ENCODE measurements at places on chromosomes 2 and 18. TPM values are rescaled to one million over a fixed set of nuclear protein-coding genes. Genes with fewer than 3 reads are reported as not detected.

Gene TMEM237
- 14.3 TPM for total RNA-seq

DNA sequence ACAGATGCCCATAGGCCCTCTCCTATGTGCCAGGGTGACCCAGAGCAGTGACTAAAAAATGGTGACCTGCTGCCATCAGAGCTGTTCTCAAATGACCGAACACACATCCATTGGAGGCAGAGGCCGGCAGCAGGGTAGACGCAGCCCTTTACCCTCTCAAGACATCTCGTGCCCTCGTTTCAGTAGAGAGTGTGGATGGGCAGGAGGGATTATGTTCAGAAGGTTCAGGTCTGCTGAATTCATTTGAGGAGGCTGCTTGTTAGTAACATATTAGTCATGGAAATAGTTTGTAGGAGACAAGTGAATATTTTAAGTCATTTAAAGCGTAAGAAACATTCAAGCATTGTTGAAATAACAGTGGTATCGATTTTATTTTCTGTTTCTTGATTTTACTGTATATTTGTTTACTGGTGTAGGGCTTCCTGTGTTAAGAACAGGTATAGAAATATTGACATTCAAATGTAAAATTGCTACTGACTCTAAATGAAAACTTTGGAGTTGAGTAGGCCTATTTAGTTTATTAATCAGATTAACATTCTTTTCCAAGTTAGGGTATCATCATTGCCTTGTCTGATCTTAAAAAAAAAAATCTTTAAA lies 82.6 kb downstream of the ZNF532 start:
- DNase-seq, result no peak

DNA sequence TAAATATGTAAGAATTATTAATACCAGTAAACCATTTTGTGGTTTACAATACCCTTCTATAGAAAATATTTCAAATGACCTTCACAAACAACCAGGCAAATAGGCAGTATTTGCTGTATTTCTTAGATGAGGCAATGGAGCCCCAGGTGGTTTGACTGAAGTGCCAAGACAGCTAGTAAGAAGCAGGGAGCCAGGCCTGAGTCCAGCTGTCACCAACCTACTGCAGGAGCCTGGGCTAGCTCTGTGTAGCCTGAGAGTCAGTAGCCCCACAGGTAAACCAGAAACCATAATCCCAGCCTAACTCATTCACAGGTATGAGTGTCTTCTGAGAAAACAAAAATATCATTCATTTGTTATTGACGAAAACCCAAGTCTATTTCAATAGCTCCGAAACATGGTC lies 45.6 kb downstream of the TRIB2 start:
- DNase-seq, result no peak

GRCh38 chr2:172137943-172138342 lies 35.2 kb upstream of the DLX2 start:
- no peak for DNase-seq

DNA sequence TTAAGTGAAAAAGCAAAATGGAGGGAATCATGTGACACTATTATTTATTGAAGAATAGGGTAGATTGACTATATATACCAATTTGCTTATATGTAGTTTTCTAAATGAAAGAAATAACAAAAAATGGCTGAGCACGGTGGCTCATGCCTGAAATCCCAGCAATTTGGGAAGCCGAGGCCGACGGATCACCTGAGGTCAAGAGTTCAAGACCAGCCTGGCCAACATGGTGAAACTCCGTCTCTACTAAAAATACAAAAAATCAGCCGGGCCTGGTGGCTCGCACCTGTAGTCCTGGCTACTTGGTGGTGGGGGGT lies 59.3 kb upstream of the MYCN start:
- DNase-seq, result no peak

Gene CXXC1
- total RNA-seq, result 88.0 TPM

Gene CDCA7
- 91.7 TPM for total RNA-seq

DNA sequence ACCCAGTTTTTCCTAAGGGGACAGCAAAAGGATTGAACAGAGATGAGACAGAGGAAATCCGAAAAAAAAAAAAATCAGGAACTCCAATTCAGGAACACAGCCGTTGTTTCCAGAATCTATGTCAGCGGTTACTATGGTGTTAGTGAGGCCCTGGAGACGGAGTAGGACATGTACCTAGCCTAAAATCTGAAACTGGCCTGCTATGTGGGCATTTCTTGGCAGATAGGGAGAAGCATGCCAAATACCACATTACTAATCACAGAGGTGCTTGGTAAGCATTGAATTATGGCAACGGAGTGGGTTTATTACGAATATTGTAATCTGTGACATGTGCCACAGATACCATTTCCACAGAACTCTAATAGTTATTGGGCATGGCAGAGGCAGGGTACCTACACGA lies 530.6 kb downstream of the CCDC85A start:
- DNase-seq, result no peak

- no peak for DNase-seq
Observed at GRCh38 chr2:133312038-133312729, 256.1 kb downstream of the NCKAP5 start.

Gene SERPINB3
- total RNA-seq, result not detected

GRCh38 chr2:142286618-142287017 lies 155.8 kb upstream of the LRP1B start:
- no peak for DNase-seq

DNA sequence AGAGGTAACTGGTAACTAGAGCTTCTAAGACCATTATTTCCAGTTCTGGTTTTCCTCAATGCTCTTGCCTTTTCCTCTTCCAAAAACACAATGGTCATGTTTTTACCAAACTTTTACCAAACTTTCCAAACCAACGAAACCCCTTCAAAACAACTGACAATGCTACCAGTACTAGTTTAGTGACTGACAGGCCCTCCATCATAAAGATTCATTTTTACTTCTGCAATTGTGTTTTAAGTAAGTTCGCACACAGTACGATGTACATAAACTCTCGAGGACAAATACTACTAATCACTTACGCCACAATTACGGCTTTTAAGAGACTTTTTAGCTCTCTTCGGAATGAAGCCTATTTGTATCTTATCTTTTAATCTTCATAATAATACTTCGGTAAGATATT lies 900 bp downstream of the C18orf32 start:
- DNase-seq, result no peak

Gene AOX1
- total RNA-seq, result 0.69 TPM

- DNase-seq, result no peak
Observed at GRCh38 chr2:177547772-177548171, 155.2 kb downstream of the AGPS start.

Gene NTSR2
- total RNA-seq, result not detected

DNA sequence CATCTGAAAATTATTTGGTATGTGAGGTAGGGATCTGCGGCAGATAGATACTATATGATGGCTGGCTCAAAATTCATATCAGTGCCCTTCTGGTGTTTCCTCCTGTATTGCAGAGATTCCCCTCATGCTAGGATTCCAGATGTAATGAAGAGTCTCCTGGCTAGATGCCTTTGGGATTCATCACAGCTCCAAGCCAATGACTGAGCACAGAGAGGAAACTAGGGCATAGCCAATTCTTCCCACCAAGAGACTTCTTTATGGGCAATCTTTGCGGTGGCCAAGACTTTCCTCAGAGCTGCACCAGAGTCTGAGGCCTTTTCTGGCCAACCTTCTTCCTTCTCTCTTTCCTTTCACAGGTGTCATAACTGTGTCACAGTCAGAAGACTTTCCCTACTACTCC lies 25.5 kb upstream of the CIB4 start:
- no peak for DNase-seq

GRCh38 chr2:12852135-12852534 lies 135.4 kb downstream of the TRIB2 start:
- DNase-seq, result no peak

DNA sequence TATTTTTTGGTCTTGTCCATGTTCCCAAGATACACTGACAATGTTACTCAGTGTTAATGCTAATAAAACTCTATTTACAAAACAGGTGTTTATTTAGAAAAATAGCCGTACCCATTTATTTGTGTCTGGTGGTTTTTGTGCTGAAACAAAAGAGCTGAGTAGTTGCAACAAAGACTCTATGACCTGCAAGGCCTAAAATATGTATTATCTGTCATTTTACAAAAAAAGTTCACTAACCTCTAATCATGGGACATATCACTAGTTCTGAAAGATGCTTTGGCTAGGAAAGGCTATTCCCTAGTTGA lies 59.2 kb upstream of the SLC25A52 start:
- DNase-seq, result no peak

GRCh38 chr2:64945973-64946768 lies 43.0 kb upstream of the SLC1A4 start:
- peak; percentile 86 for DNase-seq

DNA sequence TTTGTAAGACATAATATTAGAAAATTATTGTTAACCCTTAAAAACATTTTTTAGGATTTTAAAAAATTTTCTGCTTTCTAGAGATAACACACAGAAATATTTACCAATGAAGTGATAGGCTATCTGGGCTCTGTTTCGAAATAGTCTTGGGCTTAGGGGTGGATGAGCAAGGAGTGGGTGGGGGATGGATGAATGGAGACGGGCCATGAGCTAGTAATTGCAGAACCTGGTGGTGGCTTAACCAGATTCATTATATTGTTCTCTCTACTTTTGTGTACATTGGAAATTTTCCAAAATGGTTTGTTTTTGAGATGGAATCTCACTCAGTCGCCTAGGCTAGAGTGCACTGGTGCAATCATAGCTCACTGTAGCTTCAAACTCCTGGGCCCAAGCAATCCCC lies 89.6 kb downstream of the TCF7L1 start:
- no peak for DNase-seq

Gene MYO7B
- total RNA-seq, result 1.2 TPM

Gene ERBB4
- not detected for total RNA-seq

Gene SLC4A3
- not detected for total RNA-seq

GRCh38 chr2:75047992-75048625 lies 89.7 kb downstream of the POLE4 start:
- DNase-seq, result no peak

DNA sequence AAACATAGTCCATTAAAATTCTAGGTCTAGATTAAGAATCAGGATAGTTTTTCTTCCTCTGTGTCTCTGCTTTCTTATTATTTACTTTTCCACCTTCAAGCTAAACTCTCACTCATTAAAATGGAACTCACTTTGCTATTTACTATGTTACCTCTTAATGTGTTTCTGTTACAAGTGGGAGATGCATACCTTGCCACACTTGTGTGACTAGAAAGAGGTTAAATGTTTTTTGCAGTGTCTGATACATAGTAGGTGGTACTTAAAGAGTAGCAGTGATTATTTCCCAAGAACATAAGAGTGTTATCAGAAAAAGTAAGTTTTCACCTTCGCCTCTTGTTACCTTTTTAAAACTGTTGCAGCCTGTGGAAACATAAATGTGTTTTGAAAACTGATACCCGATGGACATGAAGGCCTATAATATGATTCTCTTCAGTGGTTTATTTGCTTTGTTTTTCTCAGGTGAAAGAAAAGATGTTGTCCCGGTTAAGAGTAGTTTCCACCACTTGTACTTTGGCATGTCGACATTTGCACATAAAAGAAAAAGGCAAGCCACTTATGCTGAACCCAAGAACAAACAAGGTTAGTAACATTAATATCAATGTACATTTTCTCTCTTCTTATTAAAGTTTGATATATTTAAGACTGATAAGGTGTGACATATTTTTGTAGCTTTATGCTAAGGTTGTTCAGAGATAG lies 16.6 kb downstream of the ME2 start:
- DNase-seq, result no peak

GRCh38 chr2:126896471-126896870 lies 2.2 kb upstream of the TEX51 start:
- DNase-seq, result no peak

DNA sequence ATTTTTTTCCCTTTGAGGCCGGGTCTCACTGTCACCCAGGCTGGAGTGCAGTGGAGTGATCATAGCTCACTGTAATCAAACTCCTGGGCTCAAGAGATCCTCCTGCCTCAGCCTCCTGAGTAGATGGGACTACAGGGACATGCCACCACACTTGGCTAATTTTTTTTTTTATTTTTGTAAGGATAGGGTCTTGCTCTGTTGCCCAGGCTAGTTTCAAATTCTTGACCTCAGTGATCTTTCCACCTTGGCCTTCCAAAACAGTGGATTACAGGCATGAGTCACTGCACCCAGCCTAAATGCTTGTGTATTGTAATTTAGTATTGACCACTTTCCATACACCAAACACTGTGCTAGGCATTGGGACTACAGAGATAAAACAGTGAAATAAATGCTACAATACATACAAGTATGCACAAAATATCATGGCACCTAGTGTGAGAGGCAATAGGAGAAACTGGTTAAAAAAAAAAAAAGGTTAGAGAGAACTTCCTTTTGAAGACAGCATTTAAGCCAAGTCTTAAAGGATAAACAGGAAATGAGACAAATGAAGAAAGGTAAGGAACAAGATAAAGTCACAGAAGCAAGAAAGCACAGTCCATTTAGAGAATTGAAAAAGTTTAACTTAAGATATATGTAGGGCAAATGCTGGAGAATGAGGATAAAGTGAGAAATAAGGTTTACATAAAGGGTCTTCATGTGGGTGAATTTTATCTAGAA lies 113.4 kb downstream of the GORASP2 start:
- DNase-seq, result no peak

- DNase-seq, result no peak
Observed at GRCh38 chr2:170679607-170680079, 35.5 kb upstream of the SP5 start.

Gene DTNA
- 0.41 TPM for total RNA-seq

DNA sequence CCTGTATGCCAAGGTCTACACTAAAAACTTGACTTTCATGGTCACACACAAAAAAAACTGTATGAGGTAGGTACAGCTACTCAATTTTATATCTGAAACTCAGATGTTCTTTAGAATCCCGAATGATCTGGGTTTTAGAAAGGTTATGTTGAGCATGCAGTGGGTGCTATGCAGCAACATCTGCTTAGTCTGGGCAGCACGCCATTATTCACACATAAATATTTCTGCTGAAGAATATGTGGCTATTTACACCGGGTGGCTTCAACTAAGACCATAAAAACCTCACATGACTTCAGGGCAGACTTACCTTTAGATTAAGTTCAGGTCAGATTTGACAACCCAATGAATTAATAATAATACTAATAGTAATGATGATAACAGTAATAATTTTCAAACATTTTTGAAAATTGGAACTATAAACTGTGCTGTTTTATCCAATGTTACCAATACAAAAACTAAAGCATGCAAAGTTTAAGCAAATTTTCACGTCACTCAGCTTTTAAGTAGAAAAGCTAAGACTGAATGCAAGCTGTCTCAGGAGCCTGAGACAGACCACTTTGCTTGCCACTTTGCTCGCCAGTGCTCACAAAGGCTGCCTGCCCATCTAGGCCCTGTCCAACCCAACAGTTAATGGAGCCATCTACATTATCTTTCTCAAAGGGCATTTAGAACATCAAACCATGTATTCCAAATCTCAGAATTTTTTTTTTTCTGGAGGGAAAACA lies 292.0 kb downstream of the CNTNAP5 start:
- no peak for DNase-seq

- no peak for DNase-seq
Observed at GRCh38 chr2:206396211-206396610, 47.1 kb upstream of the ADAM23 start.

Gene GCG
- not detected for total RNA-seq

Gene RAD51AP2
- total RNA-seq, result not detected

GRCh38 chr18:49250816-49251388 lies 209.5 kb downstream of the DYM start:
- DNase-seq, result no peak

Gene SGPP2
- total RNA-seq, result 3.0 TPM

Gene DCDC2C
- total RNA-seq, result not detected

- DNase-seq, result no peak
Observed at GRCh38 chr18:75421656-75422055, 5.8 kb downstream of the SMIM21 start.
